ENCODE measurements at places on chromosomes 7 and 10.

DNA sequence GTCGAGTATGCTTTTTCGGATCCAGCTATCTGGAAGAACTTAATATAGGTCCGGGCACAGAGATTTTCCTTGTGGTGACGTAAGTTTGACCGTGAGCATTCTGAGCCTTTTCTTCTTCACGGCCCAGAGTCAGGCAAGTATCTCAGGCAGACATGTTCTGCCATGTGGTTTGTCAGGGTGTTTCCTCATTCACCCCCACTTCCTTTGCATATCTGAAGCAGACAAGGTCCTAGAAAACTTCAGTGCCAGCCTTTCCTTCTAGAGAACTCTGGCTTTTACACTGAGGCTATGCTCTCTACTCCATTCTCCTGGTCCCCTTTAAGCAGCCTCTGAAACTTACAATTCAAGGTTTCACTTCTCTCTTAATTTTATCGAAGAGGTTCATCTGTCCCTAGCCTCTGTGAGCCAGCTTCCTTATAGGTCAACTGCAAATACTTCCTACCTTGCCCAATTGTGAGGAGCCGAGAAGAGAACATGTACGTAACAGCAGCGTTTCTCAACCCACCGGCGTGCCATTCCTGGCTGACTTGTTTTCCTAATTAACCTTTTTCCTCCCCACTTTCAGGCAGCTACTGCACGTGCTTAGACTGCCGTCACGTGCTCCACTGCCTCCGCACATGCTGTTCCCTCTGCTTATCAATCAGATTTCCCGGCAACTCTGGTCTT is 47.3 kb downstream of the CDCA7L start:
- DNase-seq, result no peak

GRCh38 chr7:151342811-151343210 is 1.2 kb downstream of the NUB1 start:
- no peak for DNase-seq

GRCh38 chr10:120950051-120950561 is 98.9 kb downstream of the WDR11 start:
- DNase-seq, result no peak

DNA sequence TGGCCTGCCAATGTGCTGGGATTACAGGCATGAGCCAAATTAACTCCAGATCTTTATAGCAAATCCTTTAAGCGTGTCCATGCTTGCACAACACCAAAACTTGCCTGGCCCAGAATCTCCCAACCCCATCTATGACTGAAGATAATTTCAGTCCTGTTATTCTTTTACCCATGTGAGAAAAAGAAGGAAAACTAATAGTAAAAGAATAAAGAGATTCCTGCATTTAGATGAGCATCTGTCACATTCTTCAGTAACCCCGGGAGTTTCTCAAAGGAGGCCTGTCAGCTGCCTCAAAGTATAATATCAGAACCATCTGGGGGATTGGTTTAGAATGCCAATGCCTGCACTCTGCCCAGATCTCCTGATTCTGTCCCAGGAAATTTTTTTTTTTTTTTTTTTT is 158.1 kb upstream of the KMT2E start:
- no peak for DNase-seq

DNA sequence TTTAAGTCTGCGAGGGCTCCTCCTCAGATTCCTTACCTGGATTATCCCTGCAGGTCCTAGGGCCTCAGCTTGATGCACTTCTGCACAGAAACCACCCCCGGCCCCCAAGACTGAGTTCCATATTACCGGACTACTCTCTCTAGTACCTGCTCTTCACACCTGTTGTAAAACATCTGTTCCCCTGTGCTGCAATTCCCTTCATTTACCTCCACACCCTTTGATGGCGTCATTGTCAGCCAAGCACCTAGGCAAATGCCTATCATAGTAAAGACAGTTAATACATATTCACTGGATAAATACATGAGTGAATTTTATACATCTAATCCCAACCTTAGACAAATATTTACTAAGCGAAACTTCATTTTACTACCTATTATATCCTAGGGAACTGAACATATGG is 275.5 kb downstream of the PLXDC2 start:
- DNase-seq, result no peak

GRCh38 chr10:100889546-100889945 is 23.2 kb upstream of the SLF2 start:
- DNase-seq, result peak; percentile 24

DNA sequence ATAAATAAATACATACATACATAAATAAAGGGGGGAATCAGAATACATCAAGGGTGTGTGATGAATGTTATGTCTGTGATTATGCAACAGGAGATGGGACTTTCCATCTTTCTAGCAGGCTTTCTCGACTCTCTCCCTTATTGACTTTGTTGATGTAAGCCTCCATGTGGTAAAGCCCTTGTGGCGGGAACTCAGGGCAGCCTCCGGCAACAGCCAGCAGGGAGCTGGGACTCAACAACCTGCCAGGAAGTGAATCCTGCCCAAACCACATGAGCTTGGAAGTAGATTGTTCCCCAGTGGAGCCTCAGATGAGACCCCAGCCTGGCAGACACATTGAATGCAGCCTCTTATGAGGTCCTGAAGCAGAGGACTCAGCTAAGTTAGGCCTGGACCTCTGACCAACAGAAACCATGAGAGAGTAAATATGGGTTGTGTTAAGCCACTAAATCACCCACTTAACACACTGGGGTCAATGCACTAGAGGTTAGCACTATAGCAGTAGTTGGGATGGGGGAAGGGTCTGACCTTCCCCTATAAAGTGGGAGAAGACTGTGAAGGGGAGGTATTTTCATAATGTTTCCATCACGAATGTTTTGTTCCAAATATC is 104.0 kb downstream of the JCAD start:
- DNase-seq, result no peak

- no peak for DNase-seq
These were observed 617.2 kb downstream of the GRM8 start for GRCh38 chr7:126635545-126635944.

DNA sequence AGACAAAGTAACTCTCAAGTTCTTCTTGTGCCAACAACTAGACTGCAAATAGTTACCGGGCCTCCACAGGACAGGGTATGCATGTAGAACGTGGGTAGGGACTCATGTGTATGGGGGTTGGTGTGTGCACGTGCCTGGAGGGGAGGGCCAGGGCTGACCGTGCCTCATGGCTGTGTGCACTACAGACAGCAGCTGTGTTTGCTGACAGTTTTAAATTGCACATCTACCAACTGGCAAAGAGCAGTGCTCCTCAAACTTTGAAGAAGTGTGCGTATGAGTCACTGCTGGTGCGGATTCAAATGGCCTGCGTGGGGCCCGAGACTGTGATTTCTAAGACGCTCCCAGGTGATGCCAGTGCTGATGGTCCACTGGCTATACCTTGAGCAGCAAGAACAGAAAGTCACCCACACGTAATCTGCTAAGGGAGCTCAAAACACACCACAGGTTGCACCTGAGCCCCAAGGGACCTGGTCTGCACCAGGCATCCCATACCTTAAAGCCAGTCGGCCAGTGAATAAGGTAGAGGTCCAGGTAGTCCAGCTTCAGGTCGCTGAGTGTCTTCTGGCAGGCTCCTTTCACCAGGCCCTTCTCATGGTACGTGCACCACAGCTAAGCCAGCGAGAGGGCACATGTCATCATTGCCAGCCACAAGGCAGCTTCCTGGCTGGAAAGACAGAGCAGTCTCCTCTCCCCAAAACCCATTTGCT is 8.5 kb downstream of the AKR1B1 start:
- DNase-seq, result no peak

- no peak for DNase-seq
These were observed 513.6 kb upstream of the FOXK1 start for GRCh38 chr7:4168541-4168940.

DNA sequence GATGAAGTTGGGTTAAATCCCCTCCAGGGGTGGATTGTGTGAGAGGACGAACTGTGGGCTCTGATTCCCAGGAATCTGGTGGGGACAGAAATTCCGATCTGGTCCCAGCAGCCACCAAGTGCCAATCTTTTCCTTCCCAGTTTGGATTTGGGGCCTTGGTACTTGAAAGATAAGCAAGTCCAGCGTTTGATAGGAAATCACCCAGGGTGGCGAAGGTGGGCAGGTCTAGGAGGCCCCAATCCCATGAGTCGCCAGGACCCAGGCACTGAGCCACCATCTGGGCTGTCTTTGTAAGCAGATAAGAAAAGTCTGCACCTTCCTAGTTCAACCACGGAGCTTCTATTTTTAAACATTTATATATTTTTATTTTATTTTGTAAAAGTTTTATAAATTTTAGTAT is 122.6 kb upstream of the LSM8 start:
- no peak for DNase-seq

DNA sequence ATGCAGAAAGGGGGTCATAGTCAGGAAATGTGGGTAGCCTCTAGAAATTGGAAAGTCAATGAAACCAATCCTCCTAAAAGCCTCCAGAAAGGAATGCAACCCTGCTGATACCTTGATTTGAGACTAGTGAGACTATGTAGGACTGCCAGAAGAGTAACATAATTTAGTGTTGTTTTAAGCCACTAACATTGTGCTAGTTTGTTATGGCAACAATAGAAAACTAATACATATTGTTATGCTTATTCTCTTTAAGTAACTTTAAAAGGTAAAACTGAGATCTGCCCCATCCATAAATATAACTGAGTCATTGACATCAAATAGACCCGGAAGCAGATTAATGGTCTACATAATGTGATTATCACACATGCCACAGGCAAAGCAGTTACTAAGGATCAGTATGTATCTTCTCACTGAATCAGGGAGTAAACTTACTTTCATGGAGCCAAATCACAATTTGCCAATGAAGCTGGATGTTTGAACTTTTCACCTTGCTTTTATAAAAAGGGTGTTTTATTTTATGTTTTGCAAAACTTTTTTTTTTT is 146.4 kb upstream of the TMEM106B start:
- no peak for DNase-seq

- DNase-seq, result peak; percentile 77
These were observed 212.7 kb upstream of the FAM3C start for GRCh38 chr7:121608785-121609184.

GRCh38 chr7:24501009-24501408 is 72.2 kb upstream of the PALS2 start:
- peak; percentile 6 for DNase-seq

GRCh38 chr10:51272555-51272954 is 198.3 kb downstream of the PRKG1 start:
- DNase-seq, result no peak

DNA sequence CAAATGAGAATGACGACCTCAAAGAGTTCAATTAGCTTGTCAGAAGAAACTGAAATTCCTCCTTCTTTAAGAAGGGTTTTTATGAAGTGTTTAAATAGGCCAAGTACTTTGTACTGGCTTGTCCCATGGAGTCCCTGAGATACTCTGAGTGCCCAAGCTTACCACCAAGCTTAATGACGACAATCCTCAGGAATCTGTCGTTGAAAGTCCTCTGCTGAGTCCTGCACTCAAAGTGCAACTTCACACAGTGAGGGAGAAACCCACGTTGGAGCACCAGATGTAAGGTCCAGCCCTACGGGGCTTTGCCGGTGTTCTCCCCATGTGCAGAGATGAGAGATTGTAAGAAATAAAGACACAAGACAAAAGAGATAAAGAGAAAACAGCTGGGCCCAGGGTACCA is 42.8 kb upstream of the AKR1C2 start:
- DNase-seq, result no peak

- no peak for DNase-seq
These were observed 133.2 kb downstream of the PARD3 start for GRCh38 chr10:34681933-34682332.
